Activated CD8-positive, alpha-beta T cell treated with anti-CD3 and anti-CD28 coated beads, Interleukin-2, amount 10 ng/mL, durations not matched to agents 7 days and 5 days (primary cell): ENCODE measurements at places on chromosomes 11 and 22.
A peak's percentile ranks its signal among the peaks of the same experiment; 100 is the strongest.

GRCh38 chr22:26884921-26885320, 227.5 kb downstream of the MIAT start:
- no peak for DNase-seq

DNA sequence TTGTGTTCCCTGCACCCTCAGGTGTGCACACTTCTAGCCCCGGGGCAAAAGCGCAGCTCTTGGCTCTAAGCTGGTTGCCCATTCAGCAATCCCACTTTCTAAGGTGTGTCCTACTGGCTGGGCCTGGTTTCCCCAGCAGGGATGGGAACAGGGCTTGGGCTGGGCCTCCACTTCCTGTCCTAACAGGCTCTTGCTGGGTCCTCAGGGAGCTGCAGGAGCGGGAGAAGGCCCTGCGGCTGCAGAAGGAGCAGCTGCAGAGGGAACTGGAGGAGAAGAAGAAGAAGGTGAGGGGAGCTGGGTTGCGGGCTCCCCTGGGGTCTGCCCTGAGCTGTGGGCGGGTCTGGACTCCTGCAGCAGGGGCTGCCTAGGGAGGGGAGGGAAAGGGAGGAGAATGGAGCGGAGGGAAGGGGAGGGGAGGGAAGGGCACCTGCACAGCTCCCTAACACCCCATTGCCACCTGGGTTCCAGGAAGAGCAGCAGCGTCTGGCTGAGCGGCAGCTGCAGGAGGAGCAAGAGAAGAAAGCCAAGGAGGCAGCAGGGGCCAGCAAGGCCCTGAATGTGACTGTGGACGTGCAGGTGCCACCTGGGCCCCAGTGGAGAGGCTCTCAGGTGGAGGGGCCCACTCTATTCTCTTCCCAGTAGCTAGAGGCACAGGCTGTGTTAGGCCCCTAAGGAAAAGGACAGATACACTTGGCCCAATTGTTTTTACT, 24.6 kb downstream of the INCENP start:
- no peak for DNase-seq

- peak; percentile 23 for DNase-seq
Observed at GRCh38 chr11:73760135-73760678, 667 bp downstream of the RAB6A start.

DNA sequence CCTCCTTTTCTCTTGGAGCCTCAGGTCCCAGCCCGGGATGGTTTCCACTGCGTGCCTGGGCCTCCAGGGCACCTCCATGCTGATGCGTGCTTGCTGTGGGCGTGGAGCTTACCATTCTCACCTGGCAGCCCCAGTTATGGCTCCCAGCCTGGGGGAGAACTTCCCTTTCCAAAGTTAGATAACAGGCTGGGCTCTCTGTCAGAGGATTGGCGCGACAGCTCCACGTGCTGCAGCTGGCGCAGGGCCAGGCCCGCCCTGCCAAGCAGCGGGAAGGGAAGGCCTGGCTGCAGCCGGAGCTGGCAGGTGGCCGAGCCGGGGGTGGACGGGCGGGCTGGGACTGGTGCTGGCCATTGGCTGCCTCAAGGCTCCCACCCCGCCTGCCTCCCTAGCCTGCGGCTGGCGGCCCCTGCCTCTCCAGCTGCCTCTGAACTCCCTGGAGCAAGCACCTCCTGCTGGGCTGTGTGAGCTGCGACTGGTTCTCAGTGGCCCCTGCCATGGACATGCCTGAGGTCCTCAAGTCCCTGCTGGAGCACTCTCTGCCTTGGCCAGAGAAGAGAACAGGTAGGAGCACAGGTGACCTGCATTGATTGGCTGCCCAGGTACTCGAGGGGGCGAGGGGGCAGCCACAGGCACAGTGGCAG, 14.6 kb upstream of the TEF start:
- DNase-seq = no peak

DNA sequence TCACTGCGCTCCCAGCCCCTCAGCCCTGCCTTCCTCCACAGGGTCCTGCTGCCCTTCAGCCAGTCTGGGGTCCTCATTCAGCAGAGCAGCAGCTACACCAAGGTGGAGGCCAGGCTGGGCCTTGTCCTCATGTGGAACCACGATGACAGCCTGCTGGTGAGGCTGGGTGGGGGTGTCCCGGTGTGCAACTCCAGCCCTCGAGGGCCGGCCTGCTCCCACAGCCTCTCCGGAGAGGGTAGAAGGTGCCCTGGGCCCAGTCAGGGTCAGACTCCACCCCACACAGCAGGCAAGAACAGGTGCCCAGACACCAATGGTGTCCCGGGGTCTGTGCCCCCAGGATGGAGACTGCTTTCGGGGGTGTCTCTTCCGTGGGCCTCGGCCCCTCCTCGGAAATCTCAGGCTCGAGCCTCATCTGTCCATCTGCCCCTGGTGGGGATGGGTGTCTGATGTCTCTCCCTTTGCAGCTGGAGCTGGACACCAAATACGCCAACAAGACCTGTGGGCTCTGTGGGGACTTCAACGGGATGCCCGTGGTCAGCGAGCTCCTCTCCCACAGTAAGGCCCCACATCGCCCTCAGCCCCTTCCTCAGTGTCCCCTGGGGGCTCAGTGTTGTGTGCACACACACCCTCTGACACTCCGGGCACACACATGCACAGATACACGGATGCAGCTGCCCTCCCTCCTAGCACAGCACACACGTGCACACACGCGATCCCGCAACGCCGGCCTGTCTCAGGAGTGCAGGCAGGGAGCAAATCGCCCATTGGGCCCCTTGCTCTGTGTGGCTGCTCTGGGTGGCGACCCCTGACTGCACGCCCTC, 4.9 kb downstream of the MUC5AC start:
- DNase-seq = no peak

GRCh38 chr11:130528298-130529261, 80.1 kb downstream of the ADAMTS15 start:
- DNase-seq = no peak

DNA sequence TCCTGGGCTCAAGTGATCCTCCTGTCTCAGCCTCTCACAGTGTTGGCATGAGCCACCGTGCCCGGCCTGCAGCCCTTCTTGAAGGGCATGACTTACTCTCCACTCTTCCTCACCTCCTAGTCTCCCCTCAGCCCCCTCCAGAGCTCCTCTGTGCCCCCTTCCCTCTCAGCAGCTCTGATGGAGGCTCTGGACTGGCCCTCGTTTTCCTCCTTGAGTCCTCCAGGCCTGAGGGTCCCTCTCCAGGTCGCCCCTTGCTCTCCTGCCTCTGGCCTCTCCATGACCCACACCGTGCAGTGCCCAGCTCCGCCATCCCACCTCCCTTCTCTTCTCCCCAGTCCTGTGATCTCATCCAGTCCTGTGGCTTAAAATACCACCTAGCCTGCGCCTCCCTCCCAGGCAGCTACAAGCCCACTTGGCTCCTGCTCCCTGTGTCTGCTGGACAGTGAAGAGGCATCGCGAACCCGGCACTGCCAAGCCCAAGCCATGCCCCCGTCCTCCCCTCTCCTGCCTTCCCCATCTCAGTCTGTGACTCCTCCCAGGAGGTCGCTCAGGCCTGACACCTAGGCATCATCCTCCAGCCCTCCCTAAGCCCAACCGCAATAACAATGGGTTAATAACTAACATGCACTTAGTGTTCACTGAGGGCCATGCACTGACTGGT, 11.9 kb downstream of the KCNJ4 start:
- DNase-seq = no peak

- DNase-seq = no peak
Observed at GRCh38 chr11:96708219-96708878, 318.5 kb downstream of the JRKL start.

GRCh38 chr22:35657571-35658312, 9.5 kb downstream of the APOL6 start:
- DNase-seq = no peak

GRCh38 chr11:69700278-69701140, 3.3 kb downstream of the FGF19 start:
- DNase-seq = no peak

GRCh38 chr11:127875131-127875530, 712.2 kb downstream of the ETS1 start:
- no peak for DNase-seq

DNA sequence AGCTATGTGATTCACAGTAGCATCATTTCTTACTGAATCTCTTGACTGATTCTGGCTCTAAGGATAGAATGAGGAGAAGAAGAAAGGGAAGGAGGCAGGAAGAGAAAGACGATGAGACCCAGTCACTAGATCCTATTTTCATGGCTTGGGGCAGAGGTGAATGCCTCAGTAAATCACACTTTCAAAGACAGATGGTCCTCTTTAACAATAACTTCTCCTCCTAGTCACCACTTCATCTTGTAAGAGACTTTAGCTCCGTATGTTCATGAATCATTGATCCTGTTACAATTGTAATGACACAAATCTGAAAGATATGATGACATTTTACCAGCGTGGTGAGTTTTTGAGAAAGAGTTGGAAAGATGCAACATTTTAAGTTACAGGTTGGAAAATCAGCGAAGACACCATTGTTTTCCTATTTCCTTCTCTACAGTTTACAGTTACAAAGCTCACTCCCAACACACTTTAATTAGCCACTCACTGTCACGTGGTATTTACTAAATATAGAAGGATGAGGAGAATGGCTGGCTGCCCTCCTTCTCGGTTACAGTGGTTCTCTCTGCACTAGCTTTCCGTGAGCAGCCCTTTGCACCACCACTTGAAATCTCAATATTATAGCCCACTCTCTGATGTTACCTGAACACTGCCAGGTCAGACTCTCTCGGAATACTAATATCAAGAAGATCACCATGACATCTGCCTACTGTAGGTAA, 205.8 kb downstream of the CADM1 start:
- DNase-seq = no peak

- no peak for DNase-seq
Observed at GRCh38 chr11:92857407-92857806, 112.0 kb upstream of the MTNR1B start.

DNA sequence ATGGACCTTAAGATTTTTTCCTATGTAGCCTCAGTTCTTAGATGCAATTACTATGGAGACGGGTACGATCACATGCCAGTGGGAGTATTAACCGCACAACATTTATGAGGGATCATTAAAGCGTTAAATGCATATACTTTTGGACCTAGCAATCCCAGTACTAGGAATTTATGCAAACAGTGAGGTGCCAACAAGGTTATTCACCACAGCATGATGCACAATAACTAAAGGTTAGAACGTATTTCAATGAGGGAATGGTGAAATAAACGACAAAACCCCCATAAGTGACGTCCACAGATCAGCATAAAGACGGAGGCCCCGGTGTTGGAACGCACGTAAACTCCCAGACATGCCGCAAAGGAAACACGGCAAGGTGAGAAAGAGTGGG, 539 bp downstream of the SIRT3 start:
- peak; percentile 70 for DNase-seq

DNA sequence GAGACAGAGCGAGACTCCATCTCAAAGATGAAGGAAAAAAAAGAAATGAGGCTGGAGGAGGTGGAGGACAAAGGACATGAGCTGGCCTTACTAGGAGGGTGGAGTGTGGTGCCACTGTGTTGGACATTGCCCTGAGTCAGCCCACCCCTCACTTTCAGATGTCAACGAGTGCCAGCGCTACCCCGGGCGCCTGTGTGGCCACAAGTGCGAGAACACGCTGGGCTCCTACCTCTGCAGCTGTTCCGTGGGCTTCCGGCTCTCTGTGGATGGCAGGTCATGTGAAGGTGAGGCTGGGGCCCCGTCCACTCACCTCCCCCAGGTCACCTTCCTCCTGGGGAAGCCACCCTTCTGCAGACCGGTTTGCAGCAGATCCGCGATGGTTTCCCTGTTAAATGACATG, 40.6 kb downstream of the FBLN1 start:
- DNase-seq = no peak

DNA sequence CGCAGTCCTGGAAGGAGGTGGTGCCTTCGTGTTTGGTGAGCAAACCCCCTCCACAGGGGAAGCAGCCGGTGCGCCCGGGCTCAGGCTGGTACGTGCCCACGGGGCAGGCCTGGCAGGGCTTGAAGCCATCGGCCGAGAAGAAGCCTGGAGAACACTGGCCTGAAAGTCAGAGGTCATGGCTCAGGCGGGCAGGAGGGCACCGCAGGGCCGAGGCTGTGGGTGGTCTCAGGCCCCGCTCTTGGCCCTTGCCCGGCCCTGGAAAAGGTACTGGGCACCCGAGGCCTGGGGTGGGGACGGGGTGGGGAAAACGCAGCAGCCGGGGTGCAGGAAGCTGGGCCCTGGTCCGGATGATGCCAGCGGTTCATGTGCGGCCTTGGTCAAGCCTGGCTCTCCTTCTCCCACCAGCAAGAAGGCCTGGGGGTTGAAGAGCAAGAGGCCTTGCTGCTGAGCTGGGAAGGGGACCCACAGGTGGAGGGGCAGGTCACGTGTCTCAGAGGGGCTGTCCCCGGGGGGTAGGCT, 25.6 kb upstream of the TTLL12 start:
- DNase-seq = no peak

GRCh38 chr11:115348416-115348815, 155.8 kb downstream of the CADM1 start:
- no peak for DNase-seq

DNA sequence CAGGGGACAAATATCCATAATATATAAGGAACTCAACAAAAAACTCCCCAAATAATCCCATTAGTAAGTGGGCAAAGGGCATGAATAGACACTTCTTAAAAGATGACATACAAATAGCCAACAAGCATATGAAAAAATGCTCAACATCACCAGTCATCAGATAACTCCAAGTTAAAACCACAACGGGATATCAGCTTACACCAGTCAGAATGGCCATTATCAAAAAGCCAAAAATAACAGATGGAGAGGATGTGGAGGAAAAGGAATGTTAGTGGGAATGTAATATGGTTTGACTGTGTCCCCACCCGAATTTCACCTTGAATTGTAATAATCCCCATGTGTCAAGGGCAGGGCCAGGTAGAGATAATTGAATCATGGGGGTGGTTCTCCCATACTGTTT, 350.1 kb downstream of the GUCY1A2 start:
- DNase-seq = no peak

- DNase-seq = no peak
Observed at GRCh38 chr11:63736864-63737263, 31.7 kb downstream of the ZFTA start.

DNA sequence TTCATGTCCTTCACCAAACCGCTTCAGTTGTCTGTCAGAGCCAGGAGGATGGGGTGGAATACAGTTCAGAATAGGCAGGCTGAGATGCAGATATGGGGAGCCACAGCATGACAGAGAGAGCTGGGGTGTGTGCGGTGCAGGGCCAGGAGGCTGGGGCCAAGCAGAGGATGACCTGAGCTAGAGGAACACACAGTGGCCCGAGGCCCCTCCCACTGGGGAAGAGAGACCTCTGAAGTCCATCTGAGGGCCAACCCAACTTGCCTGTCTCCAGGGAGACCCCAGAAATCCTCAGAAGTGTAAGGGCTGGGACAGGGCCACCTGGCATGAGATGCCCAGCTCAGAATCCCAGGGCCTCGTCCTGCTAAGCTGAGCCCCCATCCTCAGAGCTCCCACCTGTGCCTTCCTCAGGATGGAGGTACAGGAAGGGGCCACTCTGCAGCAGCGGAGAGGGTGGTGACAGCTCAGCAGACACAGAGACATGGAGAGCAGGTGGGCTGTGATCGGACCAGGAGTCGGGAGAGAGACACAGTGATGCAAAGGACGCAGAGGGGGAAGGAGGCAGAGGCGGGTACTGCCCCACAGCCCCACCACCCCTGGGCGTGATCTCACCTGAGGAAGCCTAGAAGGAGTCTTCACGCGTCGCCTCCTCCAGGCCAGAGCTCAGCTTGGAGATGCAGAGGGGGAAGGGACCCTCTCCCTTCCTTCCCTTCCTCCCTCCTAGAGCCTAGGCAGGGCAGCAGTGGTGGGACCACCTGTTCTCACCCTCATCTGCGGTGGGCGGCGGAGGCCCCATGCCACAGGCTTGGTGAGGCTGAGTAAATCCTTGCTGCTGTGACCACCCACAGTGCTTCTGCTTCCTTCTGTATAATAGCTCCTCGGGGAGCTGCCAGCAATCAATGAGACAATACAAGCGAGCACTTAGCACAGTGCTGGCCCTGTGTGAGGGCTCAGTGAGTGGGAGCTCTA, 9.1 kb upstream of the TUB start:
- DNase-seq = no peak

- no peak for DNase-seq
Observed at GRCh38 chr11:334264-334994, 13.8 kb upstream of the IFITM3 start.
